ENCODE measurements at places on chromosomes 4 and X.

- no peak for DNase-seq
These were observed 321.3 kb downstream of the TMA16 start for GRCh38 chr4:163815776-163816175.

DNA sequence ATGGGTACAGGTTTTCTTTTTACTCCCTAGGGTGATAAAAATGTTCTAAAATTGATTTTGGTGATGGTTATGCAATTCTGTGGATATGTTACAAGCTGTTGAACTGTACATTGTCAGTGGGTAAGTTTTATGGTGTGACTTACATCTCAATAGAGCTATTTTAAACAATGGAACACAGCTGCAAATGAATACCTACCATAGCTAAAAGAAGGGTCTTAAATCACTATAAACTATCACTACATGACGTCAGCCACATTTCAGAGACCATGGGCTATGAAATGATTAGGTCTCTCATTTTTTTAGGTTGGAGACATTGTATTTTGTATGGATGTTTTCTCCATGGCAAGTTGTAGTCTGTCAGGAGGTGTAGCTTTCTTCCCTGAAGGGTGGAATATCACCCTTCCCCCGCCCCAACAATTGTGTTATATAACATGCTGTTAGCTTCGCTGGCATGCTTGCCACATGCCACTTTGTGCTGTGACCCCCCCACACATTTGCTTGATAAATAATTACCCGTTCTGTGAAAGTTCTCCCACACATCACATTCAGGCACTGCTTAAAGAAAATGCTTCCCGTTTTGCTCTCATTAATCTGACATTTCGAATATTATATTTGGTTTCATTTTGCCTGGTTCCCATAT is 159.7 kb downstream of the ARHGAP10 start:
- DNase-seq: no peak

- DNase-seq: no peak
These were observed 171.2 kb upstream of the NDP start for GRCh38 chrX:44144177-44144945.

- no peak for DNase-seq
These were observed 46.4 kb downstream of the ACOX3 start for GRCh38 chr4:8394061-8394519.

DNA sequence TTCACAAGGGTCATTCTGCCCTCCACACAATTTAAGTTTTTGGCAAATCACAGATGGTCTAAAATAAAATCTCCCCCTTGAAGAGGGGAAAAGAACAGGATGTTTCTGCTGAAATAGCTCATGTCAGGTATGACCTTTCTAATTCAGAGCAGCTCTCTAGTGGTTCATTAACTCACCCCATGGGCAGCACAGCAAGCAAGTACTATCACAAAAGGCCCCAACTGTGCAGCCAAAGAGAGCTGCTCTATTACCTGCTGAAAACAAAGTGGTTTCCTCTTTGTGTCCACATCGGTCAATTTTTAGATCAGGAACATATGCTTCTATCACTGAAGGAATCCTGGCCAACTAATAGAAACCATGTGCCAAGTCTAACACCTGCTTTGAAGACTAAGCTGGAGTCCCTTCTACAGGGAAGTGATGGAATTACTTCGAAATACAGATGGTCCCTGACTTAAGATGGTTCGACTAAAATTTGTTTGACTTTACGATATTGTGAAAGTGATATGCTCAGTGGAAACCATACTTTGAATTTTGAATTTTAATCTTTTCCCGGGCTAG is 164.3 kb downstream of the ENOX2 start:
- no peak for DNase-seq

DNA sequence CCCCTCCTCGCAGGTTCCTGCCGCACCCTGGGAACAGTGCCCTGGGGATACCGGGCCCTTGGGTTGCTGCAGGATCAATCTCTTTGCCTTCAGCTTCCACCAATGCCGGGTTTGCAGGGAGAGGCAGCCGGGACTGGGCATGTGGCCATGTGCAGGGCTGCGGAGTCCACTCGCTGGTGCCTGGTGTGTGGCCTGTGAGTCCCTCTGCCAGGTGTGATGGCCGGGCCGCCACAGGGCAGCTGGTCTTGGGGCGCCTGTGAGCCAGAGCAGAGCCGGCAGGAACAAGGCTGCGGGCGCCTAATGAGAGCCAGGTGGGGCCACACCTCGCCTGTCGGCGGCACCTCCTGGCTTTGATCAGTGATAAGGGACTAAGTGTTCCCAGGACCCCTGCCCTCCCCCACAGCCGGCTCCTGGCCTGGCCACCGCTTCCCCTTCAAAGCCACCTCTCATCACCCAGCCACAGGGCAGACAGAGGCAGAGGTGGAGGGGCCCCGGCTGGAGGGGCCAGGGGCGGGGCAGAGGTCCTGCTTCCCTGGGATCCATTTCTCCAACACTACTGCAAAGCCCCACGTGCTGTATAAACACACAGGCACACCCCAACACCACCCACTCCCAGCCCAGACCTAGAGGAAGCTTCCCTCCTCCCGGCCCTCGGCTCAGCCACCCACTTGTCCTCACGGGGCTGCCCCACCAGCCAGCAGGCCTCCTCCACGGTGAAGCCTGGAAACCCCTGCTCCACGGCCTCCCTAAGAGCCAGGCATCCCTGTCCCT is 132.7 kb downstream of the CPZ start:
- no peak for DNase-seq

- no peak for DNase-seq
These were observed 171.2 kb downstream of the THOC2 start for GRCh38 chrX:123561439-123562215.

DNA sequence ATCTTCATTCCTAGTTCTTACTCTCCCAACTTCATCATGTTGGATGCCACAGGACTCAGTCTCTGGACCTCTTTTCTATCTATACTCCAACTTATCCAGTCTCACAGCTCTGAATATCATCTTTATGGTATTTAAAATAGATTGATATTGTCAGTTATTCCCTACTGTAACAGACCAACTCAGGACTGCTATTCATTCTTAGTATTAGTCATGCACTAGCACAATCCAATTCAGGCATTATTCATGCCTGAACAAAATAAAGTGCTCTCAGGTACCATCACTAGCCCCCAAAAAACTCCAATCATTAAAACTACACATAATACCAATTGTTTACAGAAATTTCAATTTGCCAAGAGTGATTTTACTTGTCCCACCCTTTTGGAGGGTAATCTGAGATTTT is 37.7 kb downstream of the FRYL start:
- DNase-seq: no peak

DNA sequence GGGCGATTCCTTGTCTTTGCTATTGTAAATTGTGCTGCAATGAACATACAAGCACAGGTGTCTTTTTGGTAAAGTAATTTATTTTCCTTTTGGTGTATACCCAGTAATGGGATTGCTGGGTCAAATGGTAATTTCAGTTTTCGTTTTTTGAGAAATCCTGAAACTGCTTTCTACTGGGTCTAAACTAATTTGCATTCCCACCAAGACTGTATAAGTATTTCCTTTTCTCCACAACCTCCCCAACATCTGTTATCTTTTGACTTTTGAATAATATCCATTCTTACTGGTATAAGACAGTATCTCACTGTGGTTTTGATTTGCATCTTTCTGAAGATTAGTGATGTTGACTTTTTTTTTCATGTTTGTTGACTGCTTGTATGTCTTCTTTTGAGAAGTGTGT is 2506.0 kb downstream of the PCDH7 start:
- DNase-seq: no peak

DNA sequence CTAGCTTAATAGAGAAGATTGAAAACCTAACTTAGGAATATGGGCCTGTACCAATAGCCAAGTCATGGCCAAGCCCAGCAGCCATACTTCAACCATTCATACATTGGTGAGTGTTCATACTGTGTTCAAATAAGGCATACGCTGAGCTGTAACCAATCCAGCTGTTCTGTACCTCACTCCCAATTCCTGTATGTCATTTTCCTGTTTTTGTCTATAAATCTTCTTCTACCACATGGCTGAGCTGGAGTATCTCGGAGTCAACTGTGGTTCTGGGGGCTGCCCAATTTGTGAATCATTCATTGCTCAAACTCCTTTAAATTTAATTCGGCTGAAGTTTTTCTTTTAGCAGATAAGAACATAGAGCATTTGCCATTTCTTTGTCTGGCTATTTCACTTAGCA is 195.3 kb upstream of the ANKRD50 start:
- DNase-seq: peak; percentile 77

DNA sequence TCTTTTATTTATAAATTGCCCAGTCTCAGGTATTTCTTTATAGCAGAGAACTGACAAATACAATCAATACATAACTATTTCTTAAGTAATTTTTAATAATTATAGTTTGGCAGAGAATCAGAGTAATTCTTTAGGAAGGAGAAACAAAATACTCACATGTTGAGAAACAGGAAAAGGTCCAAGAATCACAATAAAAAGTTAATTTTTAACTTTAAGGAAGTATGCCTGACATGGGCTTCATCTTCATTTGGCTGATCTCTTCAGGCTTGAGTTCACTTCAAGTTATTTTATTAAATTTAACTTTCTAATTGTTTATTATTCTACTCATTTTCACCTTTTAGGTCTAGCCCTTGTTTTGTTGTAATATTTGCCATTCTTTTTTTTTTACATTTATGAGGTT is 36.1 kb upstream of the RNF150 start:
- no peak for DNase-seq

- DNase-seq: no peak
These were observed 171.7 kb downstream of the SLIT2 start for GRCh38 chr4:20423420-20423819.

- no peak for DNase-seq
These were observed 40.8 kb downstream of the LAMP2 start for GRCh38 chrX:120428309-120428708.

- DNase-seq: no peak
These were observed 86.7 kb downstream of the AKAP4 start for GRCh38 chrX:50114113-50114512.

- DNase-seq: no peak
These were observed 74.8 kb upstream of the BCOR start for GRCh38 chrX:40172401-40173142.

DNA sequence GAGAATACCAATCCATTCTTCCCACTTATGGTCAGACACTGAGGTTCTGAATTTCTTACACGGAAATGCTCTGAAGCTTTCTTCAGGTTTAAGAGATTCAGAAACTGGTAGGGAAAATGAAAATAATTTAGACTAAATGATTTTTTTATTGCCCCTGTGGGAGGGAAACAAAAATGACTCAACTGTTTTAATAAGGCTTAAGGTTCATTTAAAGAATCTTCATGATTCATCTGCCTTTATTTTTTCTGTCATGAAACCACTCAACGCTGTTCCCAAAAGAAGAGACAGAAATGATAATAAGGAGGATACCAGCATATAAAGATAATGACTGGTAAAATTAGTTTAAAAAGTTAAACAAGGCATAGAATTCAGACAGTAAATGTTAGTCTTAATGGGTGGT is 39.3 kb upstream of the FAM47B start:
- DNase-seq: no peak

Measured in AG09309 (cell line).